Thyroid gland (tissue), 4 donors: ENCODE measurements at places on chromosomes 5 and 9. TPM values are rescaled to one million over a fixed set of nuclear protein-coding genes. Genes with fewer than 3 reads are reported as not detected.

DNA sequence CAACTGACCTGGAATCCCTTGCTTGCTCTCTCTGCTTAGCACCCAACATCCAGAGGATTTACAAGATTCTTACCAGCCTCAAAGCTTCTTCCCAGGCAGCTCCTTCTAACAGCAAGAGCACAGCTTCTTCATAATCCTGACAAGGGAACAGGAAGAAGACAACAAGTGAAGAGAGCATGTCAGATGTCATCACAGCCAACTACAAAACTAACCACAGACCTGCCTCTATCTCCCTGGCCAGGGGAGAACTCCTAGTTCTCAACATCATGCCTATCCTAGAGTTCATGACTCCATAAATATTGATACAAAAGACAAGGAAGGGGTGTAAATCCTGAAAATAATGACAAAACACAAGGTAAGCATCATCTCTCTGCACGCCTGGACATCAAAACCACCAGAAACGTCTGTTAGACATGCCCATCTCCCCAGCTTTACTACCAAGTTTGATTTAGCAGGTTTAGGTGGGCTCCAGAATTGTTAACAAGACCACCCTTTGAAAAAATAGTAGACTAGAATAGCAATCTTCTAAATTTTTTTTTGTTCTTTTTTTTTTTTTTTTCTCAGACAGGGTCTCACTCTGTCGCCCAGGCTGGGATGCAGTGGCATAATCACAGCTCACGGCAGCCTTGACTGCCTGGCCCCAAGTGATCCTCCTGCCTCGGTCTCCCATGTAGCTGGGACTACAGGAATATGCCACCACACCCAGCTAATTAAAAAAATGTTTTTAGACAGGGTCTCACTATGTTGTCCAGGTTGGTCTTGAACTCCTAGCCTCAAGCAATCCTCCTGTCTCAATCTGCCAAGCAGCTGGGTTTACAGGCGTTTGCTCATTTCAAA lies 20.2 kb downstream of the ACTL7A start:
- DNase-seq = no peak

DNA sequence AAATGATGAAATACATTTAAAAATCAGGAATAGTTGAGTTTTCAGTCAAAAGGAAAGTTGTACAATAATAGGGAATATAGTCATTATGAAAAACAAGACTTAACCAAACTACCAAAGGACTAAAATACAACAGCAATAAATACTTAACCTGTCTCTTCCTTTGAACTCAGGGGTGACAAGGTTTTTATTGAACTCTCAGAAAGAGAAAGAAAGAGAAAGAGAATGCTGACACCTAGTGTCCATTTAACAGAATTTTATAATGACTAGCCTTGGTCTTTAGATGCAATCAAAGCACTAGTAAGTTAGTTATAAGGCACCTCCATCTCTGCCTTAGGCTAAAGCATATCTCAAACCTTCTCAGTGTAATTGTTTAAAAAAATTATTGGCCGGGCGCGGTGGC lies 47.5 kb downstream of the UIMC1 start:
- no peak for DNase-seq

- DNase-seq = no peak
These were observed 105.6 kb downstream of the VCAN start for GRCh38 chr5:83577036-83577636.

DNA sequence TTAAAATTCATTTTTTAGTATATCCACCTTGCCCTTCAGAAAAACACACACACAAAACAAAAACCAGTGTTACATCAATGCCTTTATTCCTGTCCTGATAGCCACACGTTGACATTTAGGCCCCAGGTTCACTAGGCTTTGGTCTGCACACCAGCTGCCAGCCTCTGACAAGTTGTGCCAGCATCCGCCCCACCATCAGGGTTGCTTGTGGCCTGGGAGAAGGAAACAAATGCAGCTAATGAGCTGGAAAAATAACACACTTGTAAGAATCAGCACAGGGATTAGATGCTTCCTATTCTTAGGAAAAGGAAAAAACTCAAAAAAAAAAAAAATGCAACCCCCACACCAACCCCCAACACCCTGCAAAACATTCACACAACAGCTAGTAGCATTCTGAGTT lies 404.0 kb upstream of the GRIA1 start:
- DNase-seq = no peak

DNA sequence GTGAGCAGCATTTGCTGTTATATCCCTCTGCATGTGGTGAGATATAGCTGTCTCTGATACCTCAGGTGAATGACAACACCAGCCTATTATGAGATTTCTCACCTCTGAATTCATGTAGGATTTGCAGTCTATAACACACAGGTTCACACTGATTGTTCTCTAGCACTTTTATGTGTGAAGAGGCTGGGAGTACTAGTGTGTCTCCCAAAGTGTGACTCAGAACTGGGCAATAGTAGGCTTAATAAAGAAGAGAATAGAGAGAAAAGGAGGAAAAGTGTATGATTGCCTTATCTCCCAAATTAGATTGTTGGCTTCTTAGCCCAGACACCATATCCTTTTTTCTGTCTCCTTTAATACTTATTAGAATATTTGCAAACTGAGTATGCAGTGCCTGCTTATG lies 232.0 kb downstream of the PJA2 start:
- DNase-seq = no peak

GRCh38 chr5:86997516-86997915 lies 270.2 kb upstream of the RASA1 start:
- DNase-seq = no peak

- DNase-seq = peak; percentile 60
These were observed 2.1 kb upstream of the TTLL11 start for GRCh38 chr9:122095010-122095767.

DNA sequence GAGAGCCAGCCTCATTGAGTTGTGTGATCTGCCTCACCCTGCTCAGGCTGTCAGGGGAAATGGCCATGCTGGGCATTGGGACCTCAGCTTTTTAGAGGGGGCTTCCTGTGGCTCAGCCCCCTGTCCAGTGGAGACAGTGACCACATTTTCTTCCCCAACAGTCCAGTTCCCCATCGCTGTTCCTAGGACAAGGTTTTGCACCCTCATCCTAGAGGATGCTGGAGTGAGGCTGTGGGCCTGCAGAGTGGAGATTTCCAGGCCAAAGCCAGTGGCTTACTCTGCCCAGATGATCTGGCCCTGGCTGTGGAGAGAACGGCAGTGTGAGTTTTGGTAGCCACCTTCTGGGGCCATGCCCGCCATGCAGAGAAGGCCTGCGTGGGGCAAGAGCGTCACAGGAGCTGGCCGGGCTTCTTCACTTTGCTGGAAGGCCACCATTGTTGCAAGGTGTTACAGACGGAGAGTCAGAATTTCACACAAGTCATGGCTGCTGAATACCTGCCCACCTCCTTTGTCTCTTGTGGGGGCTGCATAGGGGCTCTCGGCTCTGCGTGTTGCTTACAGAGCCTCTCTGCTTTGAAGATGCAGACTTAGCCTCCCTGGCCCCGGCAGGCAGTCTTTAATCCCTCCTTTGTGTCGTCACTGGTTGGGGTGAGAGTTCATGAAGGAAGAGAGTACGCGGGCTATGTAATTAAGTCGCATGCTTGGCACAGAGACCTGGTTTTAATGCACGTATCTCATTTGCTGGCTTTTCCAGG lies 35.2 kb upstream of the PITX1 start:
- DNase-seq = no peak

DNA sequence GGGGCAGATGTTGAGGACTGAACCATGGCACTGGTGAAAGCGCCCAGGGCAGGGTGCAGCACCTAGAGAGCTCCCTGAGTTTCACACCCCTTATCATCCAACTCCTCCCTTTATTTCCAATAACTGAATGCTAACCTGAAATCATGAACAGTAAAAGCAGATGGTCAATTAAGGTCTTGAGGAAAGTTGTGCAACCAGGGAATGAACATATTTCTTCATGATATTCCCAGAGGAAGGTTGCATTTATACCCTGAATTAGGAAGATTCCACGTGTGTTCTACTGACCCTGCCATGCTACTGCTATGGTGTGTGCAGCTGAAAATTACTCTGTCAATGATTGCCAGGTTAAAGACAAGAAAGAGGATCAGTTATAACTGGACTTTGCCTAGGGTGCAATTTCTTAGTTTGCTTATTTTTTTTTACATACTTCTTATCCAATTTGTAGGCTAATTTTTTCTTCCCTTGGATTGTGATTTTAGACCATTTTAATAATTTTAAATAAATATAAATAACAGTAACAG lies 319.8 kb downstream of the SEMA5A start:
- no peak for DNase-seq

DNA sequence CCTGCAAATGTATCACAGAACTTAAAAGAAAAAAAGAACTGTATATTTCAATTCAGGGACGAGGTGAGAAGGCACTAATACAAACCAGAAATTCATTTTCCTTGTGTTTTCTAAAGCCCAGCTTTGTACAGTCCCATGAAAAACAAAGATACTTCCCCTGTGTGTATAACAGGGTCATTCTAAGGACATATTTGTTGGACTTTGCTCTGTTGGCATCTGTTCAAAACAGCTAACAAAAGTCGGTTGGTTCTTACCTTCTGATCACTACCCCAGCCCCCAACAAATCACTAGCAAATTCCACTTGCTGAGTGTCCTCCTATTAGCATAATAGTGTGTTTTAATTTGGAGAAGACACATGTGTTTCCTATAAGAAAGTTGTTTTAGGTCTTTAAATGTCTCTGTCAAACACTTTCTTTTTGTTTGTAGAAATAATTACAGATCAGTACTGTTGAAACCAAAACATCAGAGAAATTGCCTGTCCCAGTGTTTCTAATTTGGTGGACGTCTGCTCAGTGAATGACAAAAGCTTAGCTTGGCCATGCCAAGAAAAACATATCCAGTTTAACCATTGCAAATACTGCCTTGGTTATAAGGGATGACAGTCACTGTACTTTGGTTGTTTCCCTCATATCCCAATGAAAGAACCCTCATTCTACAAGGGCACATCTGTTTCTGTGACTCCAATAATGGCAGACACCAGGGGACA lies 480.5 kb downstream of the EBF1 start:
- DNase-seq = no peak

Gene LHX3
- total RNA-seq = not detected

Gene NTNG2
- 0.56 TPM for total RNA-seq

Gene NEUROG1
- total RNA-seq = not detected

Gene CLIC3
- 240 TPM for total RNA-seq

Gene IL3
- not detected for total RNA-seq
